ENCODE measurements at places on chromosomes 3 and 15.
A peak's percentile ranks its signal among the peaks of the same experiment; 100 is the strongest.

- DNase-seq: no peak
Measured at GRCh38 chr3:120753810-120754209, 11.3 kb downstream of the GTF2E1 start.

GRCh38 chr3:172003146-172003545 lies 36.2 kb upstream of the FNDC3B start:
- no peak for DNase-seq

DNA sequence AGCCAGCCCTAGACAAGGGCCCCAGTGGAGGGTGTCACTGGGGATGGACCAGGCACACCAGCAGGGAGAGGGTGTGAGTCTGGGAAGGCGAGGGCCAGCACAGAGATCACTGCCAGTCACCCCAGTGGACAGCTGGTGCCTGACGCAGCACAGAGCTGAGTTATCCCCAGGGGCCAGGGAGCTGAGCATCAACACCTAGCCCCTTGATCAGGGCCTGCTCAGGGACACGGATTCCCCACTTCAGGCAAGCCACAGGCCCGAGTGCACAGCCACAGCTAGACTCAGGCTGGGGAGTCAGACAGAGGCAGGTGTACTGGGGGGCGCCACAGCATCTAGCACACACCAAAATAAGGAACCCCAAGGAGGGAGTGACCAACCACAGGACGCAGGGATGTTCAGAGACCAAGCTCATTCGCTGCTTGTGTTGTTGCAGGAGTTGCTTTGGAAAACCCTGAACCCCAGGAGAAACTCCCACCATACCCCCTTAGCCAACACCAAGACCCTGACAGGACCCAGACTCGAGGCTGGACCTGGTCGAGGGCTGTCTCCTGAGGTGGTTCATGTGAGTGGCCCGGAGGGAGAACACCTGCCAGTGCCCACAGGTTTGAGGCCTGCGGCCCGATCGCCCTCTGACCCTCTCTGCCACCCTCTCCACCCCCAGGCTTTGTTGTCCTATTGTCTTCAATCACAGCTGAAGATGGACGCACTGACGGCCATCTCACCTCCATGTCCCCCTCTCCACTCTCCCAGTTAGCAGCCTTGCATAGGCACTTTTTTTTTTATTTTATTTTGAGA lies 146.8 kb downstream of the TPRA1 start:
- no peak for DNase-seq

DNA sequence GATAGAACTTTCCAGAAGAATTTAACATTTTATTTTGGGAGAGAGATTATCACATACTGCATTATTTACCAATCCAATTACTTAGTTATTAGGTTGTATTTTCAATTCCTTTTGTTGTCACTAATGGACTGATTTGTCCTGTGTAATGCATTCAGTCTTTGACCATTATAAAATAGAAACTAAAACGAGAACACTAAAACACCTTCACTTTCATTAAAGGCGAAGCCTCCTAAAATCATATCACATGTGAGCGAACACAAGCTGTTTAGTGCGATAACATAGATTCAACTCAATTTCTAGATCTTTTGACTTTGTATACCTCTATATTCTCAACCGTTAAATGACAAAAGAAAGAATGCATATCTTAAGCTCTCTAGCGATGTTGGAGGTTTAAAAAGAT lies 253.4 kb downstream of the VGLL3 start:
- no peak for DNase-seq

GRCh38 chr3:32340039-32340438 lies 51.6 kb upstream of the CMTM7 start:
- peak; percentile 59 for DNase-seq

DNA sequence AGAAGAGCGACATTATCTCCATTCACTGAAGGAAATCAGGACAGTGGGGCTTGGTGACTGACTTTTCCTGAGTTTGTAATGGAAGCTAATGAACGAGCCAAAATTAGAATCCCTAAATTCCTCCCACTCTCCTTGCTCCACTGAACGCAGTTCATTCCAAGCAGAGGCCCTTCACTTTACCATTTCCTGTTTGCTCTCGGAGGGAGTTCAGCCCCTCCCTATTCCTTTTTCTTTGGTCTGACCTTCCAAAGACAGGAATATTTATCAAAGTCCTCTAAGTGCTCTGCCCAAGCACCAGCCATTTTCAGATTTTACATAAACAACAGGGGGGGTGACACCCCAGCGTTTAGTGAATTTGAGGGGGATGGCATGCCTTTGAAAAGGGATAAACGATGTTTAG lies 24.0 kb upstream of the PTPRG start:
- DNase-seq: no peak

DNA sequence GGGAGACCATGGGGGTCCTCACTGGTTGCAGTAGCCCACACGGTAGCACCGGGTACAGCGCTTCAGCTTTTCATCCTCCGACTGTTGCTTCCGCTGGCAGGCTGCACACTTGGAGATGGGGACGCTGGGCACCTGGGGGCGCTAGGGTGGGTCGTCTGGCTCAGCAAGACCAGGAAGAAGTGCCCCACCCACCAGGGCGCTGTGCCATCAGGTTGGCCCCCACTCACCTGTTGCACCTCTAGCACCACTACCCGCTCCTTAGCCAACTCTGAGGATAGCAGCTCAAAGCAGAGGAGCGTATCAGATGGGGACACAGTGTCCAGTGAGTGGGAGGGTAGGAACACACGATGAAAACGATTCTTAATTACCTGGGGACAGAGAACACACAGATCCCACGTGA lies 7.7 kb upstream of the QARS1 start:
- no peak for DNase-seq

GRCh38 chr15:65960586-65960985 lies 91.3 kb downstream of the RAB11A start:
- DNase-seq: no peak

DNA sequence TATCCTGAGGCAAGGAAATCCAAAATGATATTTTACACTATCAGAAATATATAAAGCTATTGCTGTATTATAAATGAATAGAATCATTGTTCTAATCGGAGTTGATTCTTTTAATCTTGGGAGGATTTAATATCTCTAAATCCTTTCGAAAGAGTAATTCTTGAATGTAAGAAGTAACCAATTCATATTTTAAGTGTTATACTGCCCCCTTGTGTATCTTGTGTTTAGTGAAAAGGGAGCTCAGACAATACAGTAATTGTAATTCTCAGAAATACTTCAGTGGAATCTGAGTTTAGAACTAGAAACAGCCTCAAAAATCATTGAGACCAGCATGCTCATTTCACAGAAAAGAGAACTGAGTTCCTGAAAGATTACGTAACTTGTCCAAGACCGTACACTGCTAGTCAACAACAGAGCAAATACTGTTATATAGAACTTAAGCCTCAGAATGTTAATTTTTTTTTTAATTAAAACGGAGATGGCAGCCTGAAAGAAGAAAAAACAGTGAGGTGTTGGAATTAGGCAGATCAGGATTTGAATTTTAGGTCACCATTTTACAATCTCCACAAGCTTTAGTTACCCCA lies 42.9 kb downstream of the PLCH1 start:
- peak; percentile 54 for DNase-seq

GRCh38 chr15:99331381-99331780 lies 80.1 kb downstream of the LRRC28 start:
- no peak for DNase-seq

DNA sequence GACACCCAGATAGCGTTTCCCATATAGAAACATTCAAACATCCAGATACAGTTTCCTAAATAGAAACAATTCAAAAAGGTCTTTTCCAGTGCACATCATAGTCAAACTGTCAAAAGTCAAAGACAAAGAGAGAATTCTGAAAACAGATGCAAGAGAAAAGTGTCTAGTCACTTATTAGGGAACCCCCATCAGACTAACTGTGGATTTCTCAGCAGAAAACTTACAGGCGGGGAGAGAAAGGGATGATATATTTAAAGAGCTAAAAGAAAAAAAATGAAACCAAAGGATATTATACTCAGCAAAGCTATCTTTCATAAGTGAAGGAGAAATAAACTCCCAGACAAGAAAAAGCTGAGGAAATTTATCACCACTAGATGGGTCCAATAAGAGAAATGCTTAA lies 22.3 kb upstream of the CX3CR1 start:
- no peak for DNase-seq

DNA sequence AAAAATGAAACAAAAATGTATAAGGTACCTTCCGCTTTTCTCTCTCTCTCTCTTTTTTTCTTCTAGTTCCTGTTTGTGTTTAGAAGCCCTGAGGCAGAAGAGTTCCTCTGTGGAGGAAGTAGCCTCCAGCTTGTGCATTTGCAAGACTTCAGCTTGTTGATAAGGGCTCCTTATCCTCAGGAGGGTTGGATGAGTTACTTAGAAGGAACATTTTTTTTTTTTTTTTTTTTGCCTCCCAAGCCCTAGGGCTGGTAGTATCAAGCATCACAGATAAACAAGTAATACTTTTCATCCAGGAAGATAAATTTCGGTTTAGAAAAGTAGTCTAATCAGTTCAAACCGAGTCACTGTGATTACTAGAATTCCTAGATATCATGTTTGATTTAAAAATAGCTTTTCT lies 91.0 kb upstream of the CBLB start:
- no peak for DNase-seq

GRCh38 chr3:195003893-195004289 lies 267.1 kb downstream of the XXYLT1 start:
- no peak for DNase-seq

DNA sequence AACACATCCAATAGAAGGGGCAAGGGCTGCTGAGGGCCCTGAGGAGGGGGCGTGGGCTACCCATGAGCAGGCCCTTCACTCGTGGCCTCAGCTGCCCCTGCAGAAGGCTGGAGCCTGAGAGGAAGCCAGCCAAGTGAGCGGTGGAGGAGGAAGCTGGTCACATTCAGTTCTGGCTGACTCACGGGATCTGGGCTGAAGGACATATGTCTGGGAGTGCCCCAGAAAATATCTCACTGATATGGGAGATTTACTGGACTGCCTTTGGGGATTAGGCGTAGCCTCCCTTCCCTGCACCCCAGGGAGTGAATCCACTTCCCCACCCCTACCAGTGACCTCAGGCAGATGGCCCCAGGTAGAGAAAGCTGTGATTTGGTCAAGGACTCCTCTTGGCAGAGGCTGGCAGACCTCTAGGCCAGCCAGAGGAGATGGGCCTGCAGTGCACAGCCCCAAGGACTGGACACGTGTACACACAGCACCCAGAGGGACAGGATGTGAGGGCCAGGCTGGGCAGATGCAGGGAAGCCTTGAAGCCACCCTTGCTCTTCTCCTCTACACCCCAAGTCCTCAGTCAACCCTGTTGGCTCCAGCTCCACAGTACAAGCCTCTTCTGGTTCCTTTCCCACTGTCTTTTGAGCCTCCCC lies 14.2 kb upstream of the ANKDD1A start:
- no peak for DNase-seq

DNA sequence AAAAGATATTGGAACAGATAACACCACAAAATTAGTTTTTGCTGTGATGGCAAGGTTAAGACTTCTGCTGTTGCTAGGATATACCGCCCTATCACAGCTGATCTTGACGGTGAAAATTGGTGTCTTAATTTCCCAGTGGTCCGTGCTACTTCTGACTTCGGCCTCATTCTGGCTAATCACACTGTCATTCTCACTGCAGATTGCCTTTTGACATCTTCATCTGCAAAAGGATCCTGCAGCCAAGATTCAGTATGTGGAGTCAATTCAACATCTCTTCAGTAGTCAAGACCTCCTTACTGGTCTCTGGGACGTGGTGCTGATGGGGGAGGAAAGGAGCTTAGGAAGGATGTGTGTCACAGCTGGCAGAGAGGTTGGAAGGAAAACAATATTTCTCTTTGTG lies 438.6 kb downstream of the WDR72 start:
- no peak for DNase-seq

DNA sequence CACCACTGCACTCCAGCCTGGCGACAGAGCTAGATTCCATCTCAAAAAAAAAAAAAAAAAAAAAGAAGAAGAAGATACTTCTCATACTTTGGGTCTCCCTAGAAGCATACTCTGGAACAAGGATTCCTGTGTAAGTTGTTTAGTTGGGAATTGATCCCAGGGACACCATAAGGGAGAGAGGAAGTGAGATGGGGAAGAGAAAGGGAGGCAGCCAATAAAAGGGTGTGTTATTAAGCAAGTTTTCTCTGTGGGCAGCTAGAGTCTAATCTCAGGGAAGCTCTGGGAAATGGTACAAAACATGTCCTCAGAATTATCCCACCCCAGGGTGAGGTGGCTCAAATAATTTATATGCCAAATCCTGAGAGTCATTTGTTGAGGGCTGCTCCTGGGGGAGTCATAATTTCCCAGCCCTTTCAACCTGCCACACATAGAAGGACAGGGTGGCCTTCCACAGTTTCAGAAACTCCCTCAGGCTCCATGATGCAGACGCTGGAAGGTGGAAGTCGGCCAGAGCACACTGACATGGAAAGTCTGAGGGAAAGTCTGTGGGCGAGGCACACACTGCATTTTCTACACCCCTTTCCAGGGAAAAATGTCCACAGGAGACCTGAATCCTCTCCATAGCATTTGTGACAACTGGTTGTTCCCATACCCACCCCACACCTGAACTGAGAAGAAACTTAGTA lies 86.4 kb upstream of the SLC4A7 start:
- DNase-seq: no peak

- DNase-seq: no peak
Measured at GRCh38 chr15:59993041-59993750, 10.9 kb upstream of the FOXB1 start.

DNA sequence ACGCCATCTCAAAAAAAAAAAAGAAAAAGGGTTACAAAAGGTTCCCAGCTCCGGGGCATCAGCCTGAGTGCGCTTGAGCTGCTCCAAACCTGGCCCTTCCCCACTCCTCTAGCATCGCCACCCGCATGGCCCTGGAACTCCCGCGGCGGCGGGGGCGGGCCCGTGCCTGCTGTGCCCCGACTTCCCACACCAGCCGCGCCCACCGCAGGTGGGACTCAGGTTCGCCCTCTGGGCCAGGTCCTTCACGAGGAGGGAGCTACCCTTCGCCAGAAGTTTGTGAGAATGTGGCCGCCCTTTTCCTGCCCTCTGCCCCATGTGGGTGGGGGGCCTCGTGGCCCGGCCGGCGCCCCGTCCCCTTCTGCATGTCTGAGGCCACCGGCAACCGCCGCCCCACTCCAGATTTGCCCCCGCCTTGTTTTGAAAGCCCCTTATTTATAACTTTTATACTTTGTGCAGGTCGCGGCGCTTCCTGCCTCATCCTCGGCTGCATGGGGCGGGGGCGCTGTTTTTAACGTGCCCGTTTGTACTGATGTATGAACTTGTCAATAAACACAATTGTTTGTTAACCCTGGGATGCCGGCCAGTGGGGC lies 507 bp upstream of the JMJD7 start:
- DNase-seq: peak; percentile 8

DNA sequence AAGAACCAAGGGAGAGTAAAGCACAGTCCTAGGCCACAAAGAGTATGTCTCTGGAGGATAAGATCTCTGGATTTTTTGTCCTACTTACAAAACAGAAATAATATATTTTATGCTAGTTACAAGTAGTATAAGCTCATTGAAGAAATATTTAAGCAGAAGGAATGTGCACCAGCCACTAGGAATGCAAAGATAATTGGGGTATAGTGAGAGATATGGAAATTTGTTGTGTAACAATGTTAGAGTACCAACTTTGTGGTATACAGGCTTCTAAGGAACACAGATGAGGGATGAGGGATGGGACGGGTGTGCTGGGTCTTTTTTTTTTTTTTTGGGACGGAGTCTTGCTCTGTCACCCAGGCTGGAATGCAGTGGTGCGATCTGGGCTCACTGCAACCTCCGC lies 26.5 kb downstream of the AKAP13 start:
- DNase-seq: no peak

GRCh38 chr3:96706509-96706908 lies 107.9 kb upstream of the EPHA6 start:
- no peak for DNase-seq

Measured in CD4-positive, alpha-beta T cell treated with Interleukin-2 at 100 ng/mL for 4 hours (primary cell).